ENCODE measurements at places on chromosomes 12 and 14. TPM values are rescaled to one million over a fixed set of nuclear protein-coding genes. Genes with fewer than 3 reads are reported as not detected.

Gene GYS2
- not detected for total RNA-seq

Gene LRRK2
- 62.2 TPM for total RNA-seq

DNA sequence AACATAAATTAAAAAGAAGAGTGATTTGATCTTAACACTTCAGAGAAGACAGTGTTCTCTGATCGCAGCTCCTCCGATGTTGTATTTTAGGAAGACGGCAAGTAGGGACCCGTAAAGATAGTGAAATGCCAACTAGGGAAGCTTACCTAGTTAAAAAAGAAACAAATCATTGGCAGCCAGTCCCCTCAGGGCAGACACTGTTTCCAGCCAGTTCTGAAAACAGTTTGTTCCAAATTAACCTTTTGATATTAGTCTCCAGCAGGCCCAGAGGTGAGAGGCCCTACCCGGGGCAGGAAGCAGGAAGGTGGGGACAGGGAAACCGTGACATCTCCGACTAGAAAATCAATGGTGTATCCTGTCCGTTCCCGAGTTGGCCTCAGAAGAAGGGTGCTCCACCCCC lies 56.0 kb downstream of the KSR2 start:
- no peaks in the 10 kb centered on the region for H3K4me1 ChIP-seq
- H3K36me3 ChIP-seq: no peaks in the 10 kb centered on the region
- no peak for DNase-seq
- no peak overlapping the region for H3K4me3 ChIP-seq

Gene TEX52
- not detected for total RNA-seq

DNA sequence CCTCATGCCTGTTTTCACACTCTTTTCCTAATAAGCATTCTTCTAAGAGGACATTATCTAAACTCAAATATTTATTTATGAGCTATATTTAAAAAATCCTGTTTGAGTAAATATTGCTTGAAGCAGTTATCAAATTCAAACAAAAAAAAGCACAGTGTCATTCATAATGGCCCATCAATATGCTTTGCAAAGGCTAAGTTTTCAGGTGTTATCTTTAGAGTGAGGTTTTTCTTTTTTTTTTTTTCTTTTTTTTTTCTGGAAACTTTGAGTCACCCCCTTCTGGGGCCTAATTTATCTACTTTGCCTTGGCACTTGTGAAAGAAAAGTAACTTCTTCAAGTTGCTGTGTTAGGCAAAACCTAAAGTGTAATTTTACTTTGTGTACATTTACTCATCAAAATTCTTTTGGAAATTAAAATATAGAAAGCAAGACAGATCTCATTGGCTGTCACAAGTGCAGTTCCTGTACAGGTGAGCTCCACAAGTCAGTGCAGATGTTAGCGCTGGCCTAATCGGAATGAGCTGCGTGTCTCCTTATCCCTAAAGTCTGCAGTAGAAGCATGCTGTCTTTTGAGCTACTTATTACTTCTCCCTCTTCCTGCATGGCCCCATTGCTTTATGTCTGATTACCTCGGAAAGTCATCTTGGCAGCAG lies 53.3 kb downstream of the GLT1D1 start:
- H3K27ac ChIP-seq: no peak overlapping the region
- H3K4me1 ChIP-seq: no peaks in the 10 kb centered on the region
- no peak overlapping the region for H3K4me3 ChIP-seq

Gene RHEBL1
- 4.3 TPM for total RNA-seq

DNA sequence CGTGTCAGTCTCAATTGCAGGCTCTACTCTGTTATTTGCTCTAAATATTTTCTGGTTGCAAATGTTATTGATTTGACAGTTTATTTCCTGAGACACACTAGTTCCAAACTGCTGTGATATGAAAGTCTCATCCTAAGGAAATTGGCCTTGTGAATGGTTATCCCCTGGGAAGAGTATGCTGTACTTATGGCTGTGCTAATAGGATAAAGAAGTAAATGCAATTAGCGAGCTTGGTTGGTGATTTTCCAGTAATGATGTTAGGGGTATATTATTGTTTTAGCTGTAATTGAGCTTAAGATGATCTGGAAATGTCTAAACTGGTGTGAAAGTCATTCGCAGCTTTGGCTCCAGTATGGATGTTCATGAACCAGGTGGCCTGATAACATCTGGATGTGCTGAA lies 197.9 kb downstream of the SUDS3 start:
- H3K27me3 ChIP-seq: no peaks in the 10 kb centered on the region
- no peaks in the 10 kb centered on the region for H3K36me3 ChIP-seq
- H3K27ac ChIP-seq: no peak overlapping the region
- no peak for DNase-seq
- H3K4me3 ChIP-seq: no peak overlapping the region

Gene PLD4
- 23.8 TPM for total RNA-seq

DNA sequence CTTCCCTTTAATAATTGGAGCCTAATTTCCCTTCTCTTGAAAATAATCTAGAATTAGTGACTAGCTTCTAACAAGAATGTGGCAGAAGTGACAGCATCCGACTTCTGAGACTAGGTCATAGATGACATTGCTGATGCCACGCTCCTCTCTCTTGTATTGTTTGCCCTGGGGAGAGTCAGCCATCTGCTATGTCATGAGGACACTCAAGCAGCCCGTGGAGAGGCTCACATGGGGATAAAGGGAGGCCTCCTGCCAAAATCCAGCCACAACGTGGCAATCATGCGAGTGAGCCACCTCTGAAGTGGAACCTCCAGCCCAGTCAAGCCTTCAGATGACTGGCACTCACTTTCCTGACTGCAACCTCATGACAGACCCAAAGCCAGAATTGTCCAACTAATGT lies 54.2 kb upstream of the LRRK2 start:
- H3K4me1 ChIP-seq: peaks cover 3% of the 10 kb centered on the region
- no peak overlapping the region for H3K27ac ChIP-seq
- no peak overlapping the region for H3K4me3 ChIP-seq
- no peak for DNase-seq

GRCh38 chr14:90675399-90675798 lies 140.8 kb downstream of the TTC7B start:
- H3K27ac ChIP-seq: no peak overlapping the region
- peaks cover 45% of the 10 kb centered on the region for H3K36me3 ChIP-seq
- H3K4me3 ChIP-seq: no peak overlapping the region
- no peaks in the 10 kb centered on the region for H3K27me3 ChIP-seq
- H3K4me1 ChIP-seq: peaks cover 51% of the 10 kb centered on the region
- no peak for DNase-seq

DNA sequence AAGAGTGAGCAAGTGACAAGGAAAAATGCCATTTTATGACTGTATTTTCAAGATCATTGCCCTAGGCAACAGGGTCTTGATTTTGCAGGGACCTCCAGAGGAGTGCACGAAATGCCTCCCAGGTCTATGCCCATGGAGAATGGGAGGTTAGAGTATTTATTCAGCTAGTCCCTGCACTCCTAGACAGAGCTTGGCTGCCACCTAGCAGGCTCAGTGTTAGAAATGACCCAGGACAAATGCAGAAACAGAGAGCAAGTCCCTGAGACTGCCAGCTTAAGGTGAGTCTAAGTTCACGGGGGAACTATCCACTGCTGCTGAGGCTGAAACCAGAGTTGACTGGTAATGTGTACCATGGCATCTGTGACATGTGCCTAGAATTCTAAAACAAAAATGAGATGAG lies 506.4 kb downstream of the MED13L start:
- H3K4me3 ChIP-seq: no peak overlapping the region
- DNase-seq: no peak
- H3K27ac ChIP-seq: no peak overlapping the region
- no peaks in the 10 kb centered on the region for H3K27me3 ChIP-seq

Gene SLC17A8
- total RNA-seq: not detected

Gene PPP4R4
- total RNA-seq: not detected

Gene SPX
- total RNA-seq: 0.44 TPM

GRCh38 chr12:1117371-1117770 lies 126.3 kb downstream of the ERC1 start:
- no peak for DNase-seq
- H3K27me3 ChIP-seq: no peaks in the 10 kb centered on the region
- H3K27ac ChIP-seq: no peak overlapping the region
- no peaks in the 10 kb centered on the region for H3K4me1 ChIP-seq
- H3K36me3 ChIP-seq: no peaks in the 10 kb centered on the region

DNA sequence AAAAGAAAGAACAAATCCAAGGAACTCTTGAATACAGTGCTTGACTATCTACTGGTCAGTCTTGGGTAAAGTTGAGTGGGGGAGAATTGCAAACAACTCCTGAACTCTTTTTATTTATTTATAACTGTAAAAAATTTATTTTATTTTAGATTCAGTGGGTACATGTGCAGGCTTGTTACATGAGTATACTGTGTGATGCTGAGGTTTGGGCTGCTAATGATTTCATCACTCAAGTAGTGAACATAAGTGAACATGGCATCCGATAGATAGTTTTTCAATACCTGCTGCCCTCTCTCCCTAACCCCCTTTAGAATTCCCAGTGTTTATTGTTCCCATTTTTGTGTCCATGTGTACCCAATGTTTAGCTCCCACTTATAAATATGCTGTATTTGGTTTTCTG lies 3.2 kb upstream of the GSG1 start:
- no peak for DNase-seq
- H3K36me3 ChIP-seq: no peaks in the 10 kb centered on the region
- no peak overlapping the region for H3K4me3 ChIP-seq
- peaks cover 14% of the 10 kb centered on the region for H3K4me1 ChIP-seq
- no peaks in the 10 kb centered on the region for H3K27me3 ChIP-seq

DNA sequence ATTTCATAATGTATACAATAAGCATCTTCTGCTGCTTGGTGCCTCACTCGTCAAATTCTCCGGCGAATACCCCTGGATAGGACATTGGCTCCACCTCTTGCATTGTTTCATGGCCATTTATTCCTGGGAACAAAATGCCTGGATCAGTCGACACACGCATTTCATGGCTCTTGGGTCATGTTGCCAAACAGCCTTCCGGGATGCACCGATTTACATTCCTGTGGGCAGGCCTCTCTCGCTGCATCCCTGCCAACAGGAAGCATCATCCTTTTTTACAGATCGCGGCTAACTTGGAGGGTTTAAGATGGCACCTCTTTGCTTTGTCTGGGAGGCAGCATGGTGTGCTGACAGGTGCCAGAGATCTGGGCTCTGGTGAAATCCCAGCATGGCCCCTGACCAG lies 32.7 kb upstream of the RIMBP2 start:
- H3K27me3 ChIP-seq: peaks cover 3% of the 10 kb centered on the region
- no peaks in the 10 kb centered on the region for H3K36me3 ChIP-seq

DNA sequence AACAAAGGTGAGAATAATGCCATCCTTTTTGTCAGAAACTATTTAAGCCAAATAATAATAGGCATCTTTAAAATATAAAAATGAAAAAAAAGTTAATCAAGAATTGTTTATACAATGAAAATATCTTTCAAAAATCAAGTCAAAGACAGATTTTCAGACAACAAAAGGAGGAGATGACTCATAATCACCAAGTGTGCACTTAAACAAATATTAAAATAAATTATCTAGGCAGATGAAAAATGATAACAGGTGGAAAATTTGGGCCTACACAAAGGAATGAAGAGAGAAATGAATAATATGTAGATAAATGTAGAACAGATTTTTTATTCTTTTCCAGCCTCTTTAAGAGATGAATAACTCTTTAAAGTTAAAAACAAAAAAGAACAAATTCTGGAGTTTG lies 250.0 kb upstream of the PLEKHG7 start:
- H3K4me3 ChIP-seq: no peak overlapping the region
- H3K27ac ChIP-seq: no peak overlapping the region
- H3K36me3 ChIP-seq: no peaks in the 10 kb centered on the region
- no peaks in the 10 kb centered on the region for H3K4me1 ChIP-seq
- H3K27me3 ChIP-seq: no peaks in the 10 kb centered on the region
- no peak for DNase-seq
